MCF 10A (cell line): ENCODE measurements at places on chromosomes 12 and 14.

GRCh38 chr12:50110762-50111351, 1.2 kb upstream of the COX14 start:
- peak; percentile 39 for DNase-seq

DNA sequence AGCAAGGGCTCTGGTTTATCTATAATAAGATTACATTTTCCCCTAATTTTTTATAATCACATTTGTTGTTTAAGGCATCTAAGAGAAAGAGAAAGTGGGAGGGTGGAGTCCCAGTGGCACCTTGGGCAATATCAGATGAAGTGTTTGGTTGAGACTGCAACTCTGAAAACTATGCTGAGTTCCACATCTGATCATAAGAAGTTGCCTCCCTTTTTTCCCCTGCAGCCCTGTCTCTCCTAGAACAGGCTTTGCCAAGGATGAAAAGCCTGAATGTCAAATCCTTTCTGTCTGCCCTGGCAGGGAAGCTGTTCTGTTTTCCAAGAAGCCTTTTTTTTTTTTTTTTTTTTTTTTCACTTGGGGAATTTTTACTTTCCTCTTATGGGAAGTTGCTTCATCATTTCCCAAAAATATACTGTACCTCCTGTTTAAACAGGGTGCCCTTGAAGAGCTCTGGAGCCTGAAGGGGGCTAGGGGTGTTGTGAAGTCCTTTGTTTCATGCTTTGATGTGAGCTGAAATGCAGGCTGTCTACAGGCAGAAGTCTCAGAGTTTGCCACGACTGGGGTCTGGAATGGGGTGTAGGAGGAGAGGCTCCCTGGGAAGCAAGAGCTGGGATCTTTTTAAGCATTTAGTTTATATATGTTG, 71.3 kb downstream of the SUSD6 start:
- peak; percentile 45 for DNase-seq

DNA sequence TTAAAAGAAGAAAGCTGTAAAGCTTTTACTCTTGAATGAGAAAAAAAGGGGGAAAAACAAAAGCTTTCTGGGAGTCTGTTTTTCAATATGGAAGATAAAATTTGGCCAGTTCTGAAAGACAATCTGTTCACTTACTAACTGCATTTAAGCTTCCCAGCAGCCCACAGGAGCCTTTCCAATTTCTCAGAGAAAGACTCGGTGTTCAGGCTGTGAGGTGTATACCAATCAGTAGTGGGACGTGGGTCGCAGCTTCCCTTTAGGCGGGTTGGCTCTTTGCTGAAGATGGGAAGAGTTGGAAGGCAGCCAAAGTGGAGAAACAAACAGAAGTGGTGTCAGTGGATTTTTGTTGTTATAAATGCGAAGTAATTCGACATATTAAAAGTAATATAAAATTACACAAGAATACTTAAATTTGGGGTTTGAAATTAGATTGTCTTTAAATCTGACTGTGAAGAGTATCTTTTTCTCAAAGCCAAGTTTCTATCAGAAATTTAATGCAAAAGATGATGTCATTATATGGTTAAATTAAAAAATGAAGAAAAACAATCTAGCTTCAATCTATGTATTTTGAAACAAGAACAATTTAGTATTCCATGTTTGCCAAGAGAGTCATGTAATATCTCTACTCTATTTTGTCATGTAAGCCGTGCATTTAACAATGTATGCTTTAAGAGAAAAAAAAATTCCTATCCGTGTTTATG, 590.2 kb upstream of the ATXN7L3B start:
- DNase-seq = no peak

DNA sequence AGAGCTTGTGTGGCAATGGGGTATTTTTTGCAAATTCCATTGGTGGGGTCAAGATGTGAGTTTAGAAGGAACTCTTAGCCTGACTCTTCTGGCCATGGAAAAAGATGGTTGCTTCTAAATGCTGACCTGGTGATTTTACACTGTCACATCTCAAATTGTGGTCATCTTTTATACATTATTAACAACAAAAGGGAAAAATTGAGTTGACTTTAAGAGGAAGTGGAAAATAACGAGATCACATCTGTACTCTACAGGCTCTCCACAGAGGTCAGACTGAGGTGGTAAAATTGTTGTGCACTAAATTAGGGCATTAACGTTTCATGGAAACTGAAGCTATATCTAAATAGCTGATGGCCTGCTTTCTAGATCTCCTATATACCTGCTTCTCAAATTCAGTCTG, 44.7 kb downstream of the PTPN11 start:
- DNase-seq = no peak

DNA sequence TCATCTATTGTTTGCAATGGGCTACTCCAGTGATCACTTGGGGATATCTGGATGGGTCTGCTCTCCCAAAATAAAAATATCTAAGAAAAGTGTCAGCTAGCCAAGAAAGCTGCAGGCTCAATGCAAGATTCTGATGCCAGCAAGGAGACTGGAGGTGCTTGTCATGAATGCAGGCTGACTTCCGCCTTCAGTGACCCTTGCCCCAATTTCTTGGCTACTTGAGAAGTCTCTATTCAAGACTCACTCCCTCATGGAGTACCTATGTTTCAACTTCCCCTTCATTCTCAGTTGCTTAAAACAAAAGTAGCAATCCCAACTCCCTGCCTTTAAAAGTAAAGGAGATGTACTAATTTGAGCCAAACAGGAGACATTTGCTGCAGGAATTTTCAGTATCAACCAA, 123.9 kb downstream of the GPR65 start:
- no peak for DNase-seq

- DNase-seq = no peak
Measured at GRCh38 chr12:75717902-75718301, 206.5 kb upstream of the KRR1 start.
